ENCODE measurements at places on chromosomes 3 and 15.

GRCh38 chr15:71807125-71807629, 3.2 kb upstream of the NR2E3 start:
- DNase-seq: no peak

- DNase-seq: no peak
Observed at GRCh38 chr3:110811050-110811449, 260.6 kb upstream of the NECTIN3 start.

- peak; percentile 10 for DNase-seq
Observed at GRCh38 chr3:135966271-135966961, 888 bp downstream of the PPP2R3A start.

DNA sequence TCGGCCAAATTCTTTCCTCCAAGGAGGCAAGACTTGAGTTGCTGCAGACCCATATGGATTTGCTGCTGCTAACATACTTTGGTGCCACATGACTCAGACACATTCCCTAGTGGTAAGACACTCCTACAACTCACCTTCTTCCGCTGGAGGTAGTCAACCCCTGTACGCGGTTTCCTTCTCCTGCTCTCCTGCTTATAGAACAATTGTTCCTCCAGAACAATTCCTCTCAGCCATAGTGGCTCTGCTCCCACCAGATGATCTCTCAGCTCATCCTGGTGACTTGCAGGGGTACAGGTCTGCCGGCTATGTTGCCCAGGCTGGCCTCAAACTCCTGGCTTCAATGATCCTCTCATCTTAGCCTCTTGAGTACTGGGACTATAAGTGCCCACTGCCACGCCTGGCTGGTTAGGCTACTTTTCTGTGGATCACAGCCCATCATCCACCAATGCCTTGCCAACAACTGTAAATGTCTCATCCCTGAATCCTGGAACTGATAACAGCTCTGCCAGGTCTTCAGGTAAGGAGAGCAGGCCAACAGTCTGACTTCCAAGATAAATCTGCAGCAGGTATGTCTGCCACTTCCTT, 2.4 kb upstream of the CXCR6 start:
- DNase-seq: no peak

DNA sequence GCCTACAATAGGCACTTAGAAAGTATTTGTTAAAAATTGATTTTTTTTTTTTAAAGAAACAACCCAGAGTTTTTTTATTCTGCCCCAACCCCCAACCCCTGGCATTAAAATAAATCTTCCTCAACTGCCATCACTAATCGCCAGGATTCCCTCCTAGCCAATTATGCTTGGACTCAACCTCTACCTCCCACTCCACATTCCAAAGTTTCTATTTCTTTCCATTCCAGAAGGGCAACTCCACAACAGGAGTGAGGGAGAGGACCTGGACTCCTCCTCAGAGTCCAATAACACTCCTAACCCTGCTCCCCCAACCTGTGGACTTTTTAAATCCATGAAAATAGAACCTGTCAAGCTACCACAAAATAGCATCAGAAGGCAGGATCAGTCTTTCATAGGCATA, 99.4 kb downstream of the ADAMTS9 start:
- no peak for DNase-seq

- no peak for DNase-seq
Observed at GRCh38 chr3:129892486-129892856, 1.0 kb downstream of the TMCC1 start.

Data from SW 1271 (cell line).